ENCODE measurements at places on chromosomes 3 and 15.

DNA sequence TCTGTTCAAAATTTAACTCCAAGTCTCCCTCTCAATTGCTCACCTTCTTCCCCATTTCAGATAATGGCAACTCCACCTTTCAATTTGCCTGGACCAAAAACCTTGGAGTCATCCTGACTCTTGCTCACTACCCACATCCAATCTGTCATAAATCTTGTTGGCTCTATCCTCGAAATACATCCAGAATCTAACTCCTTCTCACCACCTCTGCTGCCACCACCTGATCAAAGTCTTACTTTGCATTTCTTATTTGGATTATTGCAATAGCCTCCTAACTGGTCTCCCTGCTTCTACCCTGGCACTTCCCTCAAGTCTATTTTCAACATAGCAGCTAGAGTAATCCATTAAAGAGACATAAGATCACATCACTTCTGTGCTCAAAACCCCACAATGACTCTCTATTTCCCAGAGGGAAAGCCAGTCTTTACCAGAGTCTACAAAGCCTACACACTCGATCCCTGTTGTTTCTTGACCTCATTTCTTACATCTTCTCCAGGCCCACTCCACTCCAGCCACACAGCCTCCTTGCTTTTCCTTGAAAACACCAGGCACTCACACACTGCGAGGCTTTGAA, 86.6 kb downstream of the GPR156 start:
- DNase-seq: no peak

- no peak for DNase-seq
Measured at GRCh38 chr15:43210172-43210745, 10.6 kb downstream of the EPB42 start.

DNA sequence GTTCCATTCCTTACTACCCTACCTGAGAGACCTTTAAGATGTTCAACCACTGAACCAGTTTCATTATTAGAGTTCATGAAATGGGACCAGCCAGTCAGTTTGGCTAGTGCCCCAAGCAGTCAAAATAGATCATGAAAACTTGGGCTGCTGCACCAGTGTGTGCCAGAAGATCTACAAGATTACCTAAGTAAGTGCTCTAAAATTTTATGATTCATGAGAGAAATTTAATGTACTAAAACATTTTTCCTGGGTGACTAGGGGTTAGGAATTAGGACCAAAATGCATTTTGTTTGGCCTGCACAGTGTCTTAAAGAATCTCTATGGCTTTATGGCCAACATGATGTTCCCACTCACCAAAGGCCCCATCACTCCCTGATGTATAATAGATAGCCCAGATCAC, 214.7 kb downstream of the ATP8B4 start:
- DNase-seq: no peak

DNA sequence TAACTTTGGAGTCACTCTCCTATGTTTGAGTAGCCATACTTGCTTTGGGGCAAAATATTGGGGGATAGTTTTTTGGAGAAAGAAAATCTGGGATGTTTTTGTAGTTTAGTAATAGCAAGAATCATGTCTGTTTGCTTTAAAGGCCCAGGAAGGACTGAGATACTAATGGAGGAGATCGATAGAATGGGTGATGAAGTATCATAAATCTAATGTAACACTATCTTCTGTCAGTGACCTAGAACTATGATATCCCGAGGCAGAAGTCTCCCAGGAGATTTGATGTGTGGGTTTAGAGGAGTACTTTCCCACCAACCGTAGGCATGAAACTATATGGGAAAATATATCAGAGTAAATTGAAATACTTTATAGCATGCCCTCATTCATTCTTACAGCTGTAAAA, 21.0 kb upstream of the NFKBIZ start:
- no peak for DNase-seq

DNA sequence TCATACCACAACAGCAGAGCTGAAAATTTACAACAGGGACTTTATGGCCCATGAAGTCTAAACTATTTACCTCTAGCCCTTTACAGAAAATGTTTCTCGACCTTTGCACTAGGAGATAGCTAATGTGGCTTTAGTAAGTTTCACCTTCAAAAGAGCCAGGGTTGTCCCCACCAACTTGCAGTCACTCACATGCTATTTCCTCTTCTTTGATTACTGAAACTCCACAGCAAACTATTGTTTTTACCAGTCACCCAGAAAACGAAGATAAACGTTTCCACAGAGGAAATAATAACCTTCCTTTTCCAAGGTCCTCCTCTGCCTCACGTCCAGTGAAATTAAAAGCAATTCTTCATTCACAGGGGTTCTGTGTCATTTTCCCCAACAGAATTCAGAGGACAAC, 48.2 kb downstream of the WWTR1 start:
- DNase-seq: no peak

GRCh38 chr3:107634099-107634489, 111.3 kb downstream of the BBX start:
- no peak for DNase-seq

DNA sequence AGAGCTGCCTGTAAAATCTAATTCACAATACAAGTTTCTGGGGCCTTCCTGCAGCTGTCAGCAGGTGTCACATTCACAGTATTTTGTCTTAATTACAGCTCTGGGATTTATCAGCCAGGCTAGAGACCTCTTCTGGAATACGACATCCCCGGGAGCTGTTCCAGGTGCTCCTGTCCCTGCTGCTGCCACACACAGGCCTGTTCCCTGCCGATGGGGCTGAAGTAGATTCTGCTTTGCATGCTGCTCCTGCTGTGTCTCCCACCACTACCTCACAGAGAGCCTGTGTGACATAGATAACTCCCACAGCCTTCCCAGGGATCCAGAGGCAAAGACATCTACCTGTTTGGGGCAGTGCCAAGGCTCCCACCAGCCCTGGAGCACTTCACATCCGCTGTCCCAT, 20.4 kb downstream of the COLQ start:
- DNase-seq: no peak

- DNase-seq: no peak
Measured at GRCh38 chr3:195911946-195912270, 3.6 kb upstream of the TNK2 start.

DNA sequence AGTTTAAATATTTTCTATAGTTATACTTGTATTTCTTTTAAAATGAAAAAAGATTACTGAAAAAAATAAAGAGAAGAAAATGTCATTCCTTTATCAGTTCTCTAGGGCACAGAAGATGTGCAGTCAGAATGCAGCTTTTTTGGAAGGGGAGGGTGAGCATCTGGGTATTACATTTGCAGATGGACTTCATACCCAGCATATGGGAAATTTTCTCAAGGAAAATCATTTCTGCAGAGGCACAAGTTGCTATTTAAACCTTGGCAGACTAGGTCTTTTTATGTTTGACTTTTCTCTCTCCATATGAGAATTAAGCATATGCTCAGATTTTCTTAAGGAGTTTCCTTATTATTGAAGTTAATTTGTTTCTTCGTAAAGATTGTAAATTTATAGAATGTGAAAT, 39.5 kb upstream of the ZNF385D start:
- DNase-seq: no peak
